ENCODE measurements at places on chromosomes 16 and 17.

GRCh38 chr17:20852990-20853370, 189.8 kb downstream of the USP22 start:
- DNase-seq, result no peak

- DNase-seq, result no peak
Measured at GRCh38 chr17:7656958-7657609, 6.4 kb downstream of the ATP1B2 start.

- DNase-seq, result no peak
Measured at GRCh38 chr17:69326377-69327059, 415 bp downstream of the ABCA5 start.

GRCh38 chr16:15642557-15643047, 352 bp downstream of the MARF1 start:
- DNase-seq, result peak; percentile 70

DNA sequence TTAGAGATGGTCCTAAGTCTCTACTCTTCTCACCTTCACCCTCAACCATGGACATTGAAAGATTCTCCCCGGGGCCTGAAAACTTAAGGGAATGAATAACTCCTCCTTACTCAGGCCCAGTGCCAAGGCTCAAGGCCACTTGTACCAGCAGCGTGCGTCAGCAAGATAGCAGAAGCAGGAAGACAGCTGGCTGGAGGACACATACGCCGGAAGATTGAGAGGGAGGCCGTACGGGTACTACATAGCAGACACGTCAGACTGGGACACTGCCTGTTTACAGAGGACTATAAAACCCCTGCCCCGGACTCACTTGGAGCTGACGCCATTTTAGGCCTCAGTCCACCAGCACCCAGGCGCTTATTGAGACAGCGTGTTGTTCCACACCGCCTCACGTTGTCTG, 75.8 kb upstream of the MED13 start:
- no peak for DNase-seq

GRCh38 chr17:14168582-14168981, 68.1 kb downstream of the CDRT15 start:
- no peak for DNase-seq

DNA sequence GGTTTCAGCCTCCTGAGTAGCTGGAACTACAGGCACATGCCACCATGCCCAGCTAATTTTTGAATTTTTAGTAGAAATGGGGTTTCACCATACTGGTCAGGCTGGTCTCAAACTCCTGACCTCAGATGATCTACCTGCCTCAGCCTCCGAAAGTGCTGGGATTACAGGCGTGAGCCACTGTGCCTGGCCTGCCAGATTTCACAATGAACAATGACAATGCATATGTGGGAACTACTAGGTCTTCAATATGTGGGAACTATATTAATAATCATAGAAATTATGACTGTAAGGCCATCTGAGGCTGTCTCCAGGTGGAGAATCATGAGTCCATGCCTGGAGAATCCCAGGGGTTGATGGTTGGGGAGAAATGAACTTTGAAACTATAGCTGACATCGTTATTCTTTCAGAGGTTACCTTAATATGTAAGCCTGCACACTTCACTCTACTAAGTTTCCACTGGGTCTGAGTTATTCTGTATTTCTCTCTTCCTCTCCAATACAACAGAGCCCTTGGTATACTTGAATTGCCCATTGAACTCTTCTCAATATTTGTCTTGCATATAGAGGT, 7.2 kb upstream of the DRC7 start:
- DNase-seq, result no peak

- no peak for DNase-seq
Measured at GRCh38 chr16:30377050-30377811, 2.6 kb downstream of the MYL11 start.

GRCh38 chr16:12723681-12724080, 80.0 kb downstream of the CPPED1 start:
- no peak for DNase-seq

DNA sequence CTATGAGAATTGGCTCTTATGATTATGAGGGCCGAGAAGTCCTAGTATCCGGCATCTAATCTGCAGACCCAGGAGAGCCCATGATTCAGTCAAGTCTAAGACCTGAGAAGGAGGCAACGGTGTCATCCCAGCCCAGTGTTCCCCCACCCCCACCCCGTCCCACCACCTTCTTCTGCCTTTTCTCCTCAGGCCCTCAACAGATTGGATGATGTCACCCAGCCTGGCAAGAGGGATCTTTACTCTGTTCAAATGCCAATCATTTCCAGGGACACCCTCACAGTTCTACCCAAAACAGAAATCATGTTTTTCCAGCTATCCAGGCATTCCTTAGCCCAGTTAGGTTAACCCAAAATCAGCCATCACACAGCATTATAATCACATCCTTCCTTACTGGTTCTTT, 10.0 kb upstream of the GAA start:
- DNase-seq, result no peak

GRCh38 chr16:5328546-5328945, 231.0 kb upstream of the EEF2KMT start:
- no peak for DNase-seq

DNA sequence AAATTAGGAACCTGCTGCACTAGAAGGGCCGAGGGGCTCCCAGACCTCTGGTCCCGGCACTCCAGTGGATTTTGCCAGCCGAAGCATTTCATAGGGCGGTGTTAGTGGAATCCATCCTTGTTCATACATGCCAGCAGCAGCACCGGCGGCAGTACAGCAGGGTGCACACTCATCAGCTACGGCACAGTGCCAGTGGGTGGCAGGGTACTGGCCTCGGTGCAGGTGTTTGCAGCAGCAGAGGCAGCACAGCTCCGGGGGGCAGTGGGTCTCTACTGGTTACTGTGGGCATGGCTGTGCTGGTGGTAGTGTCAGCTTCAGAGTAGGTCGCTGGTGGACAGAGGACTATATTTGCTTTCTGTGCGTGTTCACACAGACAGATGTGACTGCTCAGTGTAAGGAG, 985.7 kb downstream of the CDH8 start:
- DNase-seq, result no peak

DNA sequence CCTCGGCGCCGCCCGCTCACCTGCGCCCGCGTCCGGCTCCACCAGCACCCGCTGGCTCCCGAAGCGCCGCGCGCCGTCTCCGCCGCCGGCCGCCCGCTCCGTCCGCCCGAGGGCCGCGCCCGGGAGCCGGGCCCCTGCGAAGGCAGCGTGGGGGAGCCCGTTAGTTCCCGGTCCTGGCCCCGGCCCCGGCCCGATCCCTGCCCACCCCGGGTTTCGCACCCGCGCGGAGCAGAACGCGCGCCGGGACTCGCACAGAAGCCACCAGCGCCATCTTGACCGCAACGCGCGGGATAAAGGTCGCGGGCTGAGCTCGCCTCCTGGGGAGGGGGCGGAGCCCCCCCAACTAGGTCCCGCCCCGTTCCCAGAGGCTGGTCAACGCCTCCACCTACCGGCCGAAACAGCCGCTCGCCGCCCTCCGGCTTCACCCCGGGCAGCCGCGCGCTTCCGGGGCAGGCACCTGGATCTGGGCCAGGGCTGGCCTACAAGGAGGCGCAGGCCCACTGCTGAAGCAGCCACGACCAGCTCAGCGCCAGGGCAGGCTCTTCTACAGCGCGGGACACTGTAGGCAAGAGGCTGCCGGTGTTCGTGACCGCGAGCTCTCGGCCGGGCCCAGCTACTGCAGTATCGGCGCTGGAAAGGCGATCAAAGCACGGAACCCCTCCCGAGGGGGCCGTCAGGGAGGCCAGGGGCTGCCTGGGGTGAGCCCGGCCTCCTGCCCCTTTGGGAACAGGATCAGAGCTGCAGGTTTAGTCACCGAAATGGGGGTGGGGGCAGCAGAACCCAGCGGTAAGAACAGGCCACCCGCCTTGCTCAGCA, at the start of gene ECI1:
Gene ECI1 (minus strand): TSS at position 292 of the 816 bp plus-strand sequence. CDS start 21 bp downstream, at position 271.
- peak; percentile 44 for DNase-seq

- no peak for DNase-seq
Measured at GRCh38 chr17:5429191-5429887, 9.4 kb downstream of the RPAIN start.

DNA sequence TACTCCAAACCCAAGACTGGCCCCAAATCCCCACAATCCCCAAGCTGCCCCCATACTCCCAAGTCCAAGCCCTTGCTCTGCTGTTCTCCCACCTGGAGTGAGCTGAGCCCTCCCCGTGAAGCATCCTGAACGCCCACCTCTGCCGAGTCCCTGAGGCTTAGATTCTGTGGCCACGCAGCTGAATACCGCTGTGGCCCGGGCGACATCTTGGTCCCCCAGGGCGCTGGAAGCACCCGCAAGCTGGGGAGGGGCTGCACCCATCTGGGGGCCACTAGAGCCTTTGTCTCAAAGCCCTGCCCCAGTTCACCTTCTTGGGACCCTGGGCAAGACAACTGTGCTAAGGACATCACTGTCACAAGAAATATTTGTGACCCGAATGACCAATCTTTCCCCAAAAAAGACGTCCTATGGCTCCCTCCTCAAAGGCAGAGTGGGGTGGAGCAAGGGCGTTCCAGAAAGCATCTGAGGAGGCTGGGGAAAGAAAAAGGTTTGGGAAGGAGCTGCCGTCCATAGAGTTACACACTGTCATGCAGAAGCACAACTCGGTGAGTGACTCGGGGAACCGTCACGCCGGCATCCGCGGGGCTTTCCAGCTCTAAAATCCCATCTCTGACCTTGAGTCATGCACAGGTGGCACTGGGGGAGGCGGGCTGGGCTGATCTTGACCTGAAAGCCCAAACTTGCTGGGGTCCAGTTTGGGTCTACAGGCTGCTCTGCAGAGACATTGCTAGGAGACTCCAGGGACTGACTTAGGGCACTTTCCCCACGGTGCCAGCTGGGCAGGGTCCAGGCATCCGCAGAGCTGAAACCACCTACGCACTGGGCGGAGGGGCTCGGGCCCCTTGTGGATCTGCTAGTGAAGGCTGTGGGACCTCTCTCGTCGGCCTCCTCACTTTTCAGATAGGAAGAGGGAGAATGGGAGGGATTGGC, 6.6 kb downstream of the PTX4 start:
- no peak for DNase-seq

GRCh38 chr17:35895636-35896587, 15.8 kb upstream of the CCL5 start:
- DNase-seq, result no peak

DNA sequence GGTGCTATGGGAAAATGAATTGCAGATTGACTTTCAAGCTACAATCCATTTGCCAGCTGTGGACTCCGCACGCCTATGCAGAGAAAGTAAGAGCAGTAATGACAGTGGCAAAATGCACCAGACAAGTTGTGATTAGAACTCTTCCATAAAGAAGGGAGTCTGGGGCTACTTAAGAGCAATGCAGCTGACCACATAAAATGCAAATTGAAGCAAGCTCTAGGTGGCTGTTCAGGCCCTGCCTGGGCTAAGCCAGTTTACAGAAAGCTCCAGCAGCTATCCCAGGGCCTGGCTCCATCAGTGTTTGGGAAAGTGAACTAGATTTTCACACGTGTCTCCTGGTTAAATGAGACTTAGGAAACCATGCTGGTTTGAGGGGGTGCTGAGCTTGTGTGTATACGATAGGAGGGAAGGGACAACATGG, 2.2 kb upstream of the MAP2K6 start:
- DNase-seq, result no peak

GRCh38 chr17:76687298-76688164, 23.2 kb downstream of the MXRA7 start:
- DNase-seq, result no peak

GRCh38 chr17:39134878-39135277, 16.6 kb downstream of the PLXDC1 start:
- DNase-seq, result no peak

DNA sequence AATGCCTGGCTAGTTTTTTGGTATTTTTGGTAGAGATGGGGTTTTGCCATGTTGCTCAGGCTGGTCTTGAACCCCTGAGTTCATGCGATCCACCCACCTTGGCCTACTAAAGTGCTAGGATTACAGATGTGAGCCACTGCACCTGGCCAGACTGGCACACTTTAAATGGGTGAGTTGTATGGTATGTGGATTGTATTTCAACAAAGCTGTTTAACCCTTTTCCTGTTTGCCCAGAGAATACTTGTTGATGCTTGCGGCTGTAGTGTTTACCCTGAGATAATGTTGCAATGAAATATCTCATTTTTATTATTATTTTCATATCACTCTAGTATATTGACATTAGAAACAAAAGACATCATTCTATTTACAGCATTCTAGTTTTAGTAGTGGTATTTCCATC, 17.1 kb upstream of the TMEM94 start:
- no peak for DNase-seq

GRCh38 chr16:53433509-53433908, 762 bp upstream of the RBL2 start:
- DNase-seq, result no peak

DNA sequence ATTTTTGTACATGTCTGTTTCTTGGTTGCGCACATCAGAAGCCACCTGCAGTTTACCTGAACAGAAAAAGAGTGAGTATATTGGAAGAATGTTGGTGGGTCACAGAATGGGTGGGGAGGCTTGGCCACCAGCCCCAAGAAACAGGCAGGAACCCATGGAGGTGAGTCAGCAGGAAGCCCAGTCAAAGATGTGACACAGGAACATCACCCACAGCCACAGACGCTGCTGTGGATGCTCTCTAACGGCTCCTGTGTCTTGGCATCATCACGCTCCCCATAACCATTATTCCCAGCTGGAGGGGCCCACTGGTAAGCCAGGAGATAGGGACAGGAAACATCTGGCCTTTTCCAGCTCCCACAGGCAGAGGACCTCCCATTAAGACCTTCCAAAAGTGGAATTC, 94.0 kb upstream of the WSB1 start:
- DNase-seq, result no peak

- DNase-seq, result no peak
Measured at GRCh38 chr16:57966986-57967385, 3.9 kb downstream of the CNGB1 start.

GRCh38 chr17:43907425-43907981, at the start of gene MPP2:
Gene MPP2 (minus strand): TSS chr17:43907536. CDS start chr17:43904460, 3,076 bp downstream.
- no peak for DNase-seq
